ENCODE measurements at places on chromosomes 2 and 18. TPM values are rescaled to one million over a fixed set of nuclear protein-coding genes. Genes with fewer than 3 reads are reported as not detected.

- H3K27me3 ChIP-seq = no peaks in the 10 kb centered on the region
- no peak for DNase-seq
- H3K36me3 ChIP-seq = peaks cover 27% of the 10 kb centered on the region
Observed at GRCh38 chr2:23788100-23788499, 138.8 kb downstream of the ATAD2B start.

DNA sequence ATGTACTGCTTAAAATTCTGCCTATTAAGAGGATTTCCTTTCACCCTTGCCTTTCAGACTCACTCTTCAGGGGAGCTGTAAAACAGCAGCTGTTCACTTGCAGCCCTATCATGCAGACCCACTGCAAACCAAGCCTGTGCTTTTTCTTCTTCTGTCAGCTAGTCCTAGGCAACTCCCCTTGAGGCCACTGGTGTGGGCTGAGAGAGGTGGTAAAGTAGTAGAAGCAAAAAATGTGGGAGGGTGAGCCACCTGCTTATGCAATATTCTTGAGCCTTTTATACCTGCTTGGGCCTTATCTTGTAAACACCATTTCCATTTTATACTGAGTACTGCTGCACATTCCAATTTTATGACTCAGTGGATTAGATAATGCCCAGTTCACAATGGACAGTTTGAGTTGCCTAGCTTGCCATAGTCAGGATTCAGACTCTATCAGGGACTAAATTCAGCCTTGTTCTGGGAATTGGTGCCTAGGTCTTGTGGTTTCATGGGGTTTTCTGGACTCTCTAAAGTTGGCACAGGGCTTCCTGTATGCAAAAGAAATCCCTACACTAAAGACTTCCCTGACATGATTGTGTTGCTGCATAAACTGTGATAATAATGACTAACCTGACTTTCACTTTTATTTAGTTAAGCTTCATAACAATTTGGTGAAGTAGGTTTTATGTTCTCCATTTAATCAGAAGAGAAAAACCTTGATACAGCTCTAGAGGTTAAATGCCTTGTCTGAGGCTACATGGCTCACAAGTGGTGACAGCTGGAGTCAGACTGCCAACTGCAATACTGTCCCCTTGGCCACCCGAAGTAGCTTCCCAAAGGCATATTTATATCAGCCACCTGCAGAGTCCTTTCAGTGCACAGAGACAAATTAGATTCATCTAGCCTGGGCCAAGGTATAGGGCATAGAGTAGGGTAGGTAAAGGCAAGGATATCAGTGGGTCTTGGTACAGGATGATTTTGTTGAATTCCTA is 47.4 kb upstream of the KDM3A start:
- H3K4me1 ChIP-seq = peaks cover 12% of the 10 kb centered on the region
- no peak for DNase-seq
- peaks cover 6% of the 10 kb centered on the region for H3K27me3 ChIP-seq

DNA sequence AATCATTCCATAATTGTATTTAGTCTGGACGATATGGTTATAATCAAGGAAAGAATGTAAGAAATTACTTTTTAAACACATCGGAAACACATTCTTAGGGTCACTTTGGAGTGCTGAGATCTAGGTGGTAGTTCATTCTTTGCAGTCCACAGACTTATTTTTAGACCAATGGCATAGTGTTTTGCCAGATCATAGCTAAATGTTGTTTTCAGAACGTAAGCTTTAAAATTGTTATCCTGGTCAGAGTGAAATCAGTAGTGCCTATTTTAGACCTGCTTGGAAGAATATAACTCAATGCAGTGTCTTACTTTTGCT is 4.3 kb downstream of the MYL12A start:
- peaks cover 59% of the 10 kb centered on the region for H3K4me1 ChIP-seq
- peak overlapping the region; percentile 49 for H3K4me3 ChIP-seq
- H3K36me3 ChIP-seq = peaks cover 72% of the 10 kb centered on the region
- no peaks in the 10 kb centered on the region for H3K27me3 ChIP-seq
- peak overlapping the region; percentile 15 for H3K27ac ChIP-seq
- no peak for DNase-seq

DNA sequence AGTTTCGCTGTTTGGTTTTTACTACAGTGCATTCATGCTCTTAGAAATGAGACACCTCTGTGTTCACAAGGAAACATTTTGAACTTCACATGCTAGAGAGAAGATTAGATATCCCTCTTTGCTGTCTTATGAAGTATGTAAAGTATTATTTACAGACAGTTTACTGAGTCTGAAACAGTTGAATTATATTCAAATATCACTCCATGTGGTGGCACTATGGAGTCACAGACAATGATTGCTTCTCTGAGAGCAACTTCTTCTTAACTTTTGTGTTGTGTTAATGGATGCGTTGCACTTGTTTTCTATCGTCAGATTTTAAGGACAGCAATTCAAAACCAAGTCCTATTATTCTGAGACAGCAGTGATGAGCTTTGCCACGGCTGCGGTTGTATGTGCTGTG is 823.6 kb downstream of the GALR1 start:
- no peaks in the 10 kb centered on the region for H3K36me3 ChIP-seq
- H3K27ac ChIP-seq = no peak overlapping the region
- no peak overlapping the region for H3K4me3 ChIP-seq
- DNase-seq = no peak
- no peaks in the 10 kb centered on the region for H3K27me3 ChIP-seq
- no peaks in the 10 kb centered on the region for H3K4me1 ChIP-seq

DNA sequence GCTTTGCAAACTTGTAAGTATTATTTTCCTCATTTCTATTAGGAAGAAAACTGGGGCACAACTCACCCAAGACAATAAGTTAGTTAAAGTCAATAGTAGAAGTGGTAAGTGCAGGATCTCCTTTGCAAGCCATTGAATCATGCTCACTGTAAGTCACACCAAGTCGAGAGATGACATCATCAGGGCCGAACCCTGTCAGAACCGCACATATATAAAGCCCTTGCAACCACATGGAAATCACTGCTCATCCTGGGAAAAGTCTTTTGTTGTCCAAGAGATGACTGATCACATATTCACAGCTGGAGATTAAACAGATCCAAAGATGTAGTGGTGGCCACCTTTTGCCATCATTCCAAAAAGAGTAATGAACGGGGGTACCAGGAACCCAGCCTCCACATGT is 484.8 kb upstream of the ID2 start:
- H3K36me3 ChIP-seq = peaks cover 21% of the 10 kb centered on the region
- H3K4me3 ChIP-seq = no peak overlapping the region
- no peaks in the 10 kb centered on the region for H3K27me3 ChIP-seq
- DNase-seq = no peak
- H3K4me1 ChIP-seq = peaks cover 14% of the 10 kb centered on the region

DNA sequence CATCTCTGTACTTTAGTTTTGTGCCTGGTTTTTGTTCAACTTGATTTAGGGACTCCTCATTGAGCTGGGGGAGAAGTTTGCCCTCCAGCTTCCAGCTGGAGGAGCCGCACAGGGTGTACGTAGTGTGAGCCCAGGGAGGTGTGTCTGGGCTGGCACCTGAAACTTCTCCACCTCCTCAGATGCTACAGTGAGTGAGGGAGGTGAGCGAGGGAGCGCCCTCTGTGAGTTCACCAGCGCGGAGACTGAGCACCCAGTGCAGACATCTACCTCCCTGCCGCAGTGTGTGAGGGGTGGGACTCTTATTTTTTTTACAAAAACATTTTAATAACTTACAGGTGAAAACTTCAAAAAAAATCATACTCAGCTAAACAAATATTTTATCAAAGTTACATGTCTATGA is 204.2 kb upstream of the HS6ST1 start:
- H3K27ac ChIP-seq = no peak overlapping the region
- H3K27me3 ChIP-seq = peaks cover 6% of the 10 kb centered on the region
- no peak for DNase-seq

GRCh38 chr18:46289463-46289862 is 185.3 kb downstream of the HAUS1 start:
- no peak overlapping the region for H3K4me3 ChIP-seq
- no peaks in the 10 kb centered on the region for H3K27me3 ChIP-seq
- no peak overlapping the region for H3K27ac ChIP-seq
- H3K36me3 ChIP-seq = no peaks in the 10 kb centered on the region
- H3K4me1 ChIP-seq = no peaks in the 10 kb centered on the region
- DNase-seq = no peak

DNA sequence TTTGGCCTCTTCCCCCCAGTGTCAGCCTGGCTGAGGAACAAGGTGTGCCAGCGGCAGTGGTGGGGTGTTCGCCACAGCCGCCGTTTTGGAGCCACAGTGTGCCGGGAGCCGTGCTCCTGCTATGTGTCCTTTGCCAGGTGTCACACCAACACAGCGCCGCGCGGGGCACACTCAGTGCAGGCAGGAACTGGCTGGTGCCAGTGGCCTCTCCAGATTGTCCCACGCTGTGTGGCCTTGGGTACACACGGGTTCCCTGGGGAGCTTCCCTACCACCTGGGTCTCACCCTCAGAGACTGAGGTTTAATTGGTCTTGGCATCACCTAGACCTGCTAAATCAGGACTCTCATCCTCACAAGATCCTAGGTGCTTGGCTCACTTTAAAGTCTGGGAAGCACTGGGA is 171.6 kb downstream of the LDLRAD4 start:
- H3K36me3 ChIP-seq = peaks cover 5% of the 10 kb centered on the region
- H3K27me3 ChIP-seq = no peaks in the 10 kb centered on the region
- peaks cover 11% of the 10 kb centered on the region for H3K4me1 ChIP-seq
- DNase-seq = no peak

- H3K27me3 ChIP-seq = no peaks in the 10 kb centered on the region
- H3K4me1 ChIP-seq = no peaks in the 10 kb centered on the region
- DNase-seq = no peak
- H3K4me3 ChIP-seq = no peak overlapping the region
Observed at GRCh38 chr2:3173031-3173430, 204.6 kb downstream of the EIPR1 start.

DNA sequence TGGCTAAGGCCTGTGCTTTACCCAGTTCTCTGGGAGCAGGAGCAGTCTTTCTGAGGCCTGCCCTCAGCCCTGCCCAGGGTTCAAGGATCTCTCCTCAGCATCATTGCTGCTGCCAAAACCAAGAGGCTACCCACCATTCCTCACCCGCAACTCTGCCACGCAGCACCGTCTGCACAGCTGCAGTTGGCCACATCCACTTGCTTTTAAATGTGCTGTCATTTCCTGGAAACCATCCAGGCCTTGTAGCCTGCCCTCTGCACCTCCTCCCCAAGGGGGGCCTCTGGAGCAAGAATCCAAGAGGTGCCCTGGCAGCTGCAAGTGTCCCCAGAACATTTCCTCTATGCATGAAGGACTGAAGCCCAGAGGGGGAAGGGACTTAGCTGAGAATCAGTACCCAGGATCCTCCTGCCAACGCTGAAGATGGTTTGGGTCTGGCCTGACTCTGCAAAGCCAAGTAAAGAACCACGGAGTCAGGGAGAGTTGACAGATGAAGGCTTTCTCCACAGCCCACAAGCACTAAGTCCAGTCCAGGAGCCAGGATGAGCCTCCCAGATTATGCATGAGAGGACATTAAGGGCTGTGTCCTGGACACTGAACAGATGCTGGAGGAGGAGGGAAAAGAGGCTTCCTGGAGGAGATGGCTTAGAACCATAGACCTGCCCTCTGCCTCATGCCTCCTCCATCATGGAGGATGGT is 14.9 kb downstream of the EMX1 start:
- DNase-seq = no peak
- no peak overlapping the region for H3K4me3 ChIP-seq
- H3K36me3 ChIP-seq = no peaks in the 10 kb centered on the region
- peaks cover 4% of the 10 kb centered on the region for H3K4me1 ChIP-seq
- no peak overlapping the region for H3K27ac ChIP-seq

DNA sequence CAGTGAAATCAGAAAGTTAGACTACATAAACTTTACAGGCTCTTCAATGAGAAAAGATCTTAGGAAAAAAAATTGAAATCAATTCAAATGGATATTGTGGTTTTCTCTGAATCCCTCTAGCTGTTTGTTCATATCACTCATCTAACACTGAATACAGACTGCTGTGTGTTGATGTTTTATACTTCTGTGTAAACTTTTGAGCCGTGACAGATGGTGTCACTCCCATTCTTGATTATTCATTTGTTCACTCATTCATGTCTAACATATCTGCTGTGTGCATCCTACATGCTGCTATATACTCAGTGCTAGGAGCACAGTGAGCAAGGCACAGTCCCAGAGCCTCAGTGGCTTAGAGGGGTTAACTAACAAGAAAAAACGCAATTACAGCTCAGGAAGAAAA is 12.6 kb downstream of the KLHL23 start:
- no peaks in the 10 kb centered on the region for H3K27me3 ChIP-seq
- DNase-seq = no peak
- H3K4me3 ChIP-seq = no peak overlapping the region
- peaks cover 3% of the 10 kb centered on the region for H3K36me3 ChIP-seq
- no peaks in the 10 kb centered on the region for H3K4me1 ChIP-seq

DNA sequence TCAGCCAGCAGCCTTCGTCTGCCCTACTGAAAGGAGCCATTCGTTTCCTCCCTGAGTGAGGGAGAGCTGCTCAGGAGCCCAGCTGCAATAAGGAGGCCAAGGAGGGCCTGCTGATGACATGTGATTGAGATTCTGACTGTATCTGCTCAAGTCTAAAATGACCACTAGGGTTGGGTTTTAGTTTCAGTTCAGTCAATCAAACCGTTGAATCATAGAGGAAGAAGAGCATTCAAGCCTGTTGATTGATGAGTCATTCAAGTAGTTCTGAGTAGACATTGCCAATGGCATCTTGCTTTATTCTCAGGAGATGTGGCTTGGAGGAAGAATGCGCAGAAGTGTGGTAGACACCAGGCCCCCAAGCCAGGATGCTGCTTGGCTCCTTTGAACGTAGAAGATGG is 19.9 kb upstream of the BCL2L11 start:
- peaks cover 14% of the 10 kb centered on the region for H3K4me1 ChIP-seq
- H3K27me3 ChIP-seq = peaks cover 56% of the 10 kb centered on the region
- no peak for DNase-seq
- H3K27ac ChIP-seq = peak overlapping the region; percentile 74
- no peak overlapping the region for H3K4me3 ChIP-seq
- peaks cover 4% of the 10 kb centered on the region for H3K36me3 ChIP-seq

GRCh38 chr2:99611786-99612185 is 122.0 kb upstream of the REV1 start:
- H3K27ac ChIP-seq = no peak overlapping the region
- H3K4me3 ChIP-seq = no peak overlapping the region
- H3K27me3 ChIP-seq = peaks cover 6% of the 10 kb centered on the region
- DNase-seq = no peak

DNA sequence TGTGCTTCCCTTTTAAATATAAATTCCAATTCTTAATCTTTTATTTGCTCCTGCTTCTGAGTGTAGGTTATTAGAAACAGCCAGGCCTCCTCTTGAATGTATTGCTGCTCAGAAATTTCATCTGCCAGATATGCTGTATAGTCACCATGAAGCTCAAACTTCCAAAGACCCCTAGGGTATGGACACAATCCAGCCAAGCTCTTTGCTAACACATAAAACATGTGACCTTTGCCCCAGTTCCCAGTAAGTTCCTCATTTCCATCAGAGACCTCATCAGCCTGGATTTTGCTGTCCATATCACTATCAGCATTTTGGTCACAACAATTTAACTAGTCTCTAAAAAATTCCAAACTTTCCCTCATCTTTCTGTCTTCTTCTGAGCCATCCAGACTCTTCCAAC is 75.2 kb downstream of the MAP2 start:
- no peak overlapping the region for H3K4me3 ChIP-seq
- H3K36me3 ChIP-seq = no peaks in the 10 kb centered on the region
- H3K27me3 ChIP-seq = no peaks in the 10 kb centered on the region
- H3K27ac ChIP-seq = no peak overlapping the region
- no peak for DNase-seq
- H3K4me1 ChIP-seq = no peaks in the 10 kb centered on the region

Gene GPR75
- total RNA-seq = 2.4 TPM

Gene IGFBP2
- total RNA-seq = 32.5 TPM

Gene EMILIN2
- 53.4 TPM for total RNA-seq

Gene ADGRF3
- 3.1 TPM for total RNA-seq

Gene AGXT
- total RNA-seq = not detected

Gene CNDP1
- total RNA-seq = 0.09 TPM

Gene GPR39
- total RNA-seq = not detected

Gene SERPINB3
- total RNA-seq = not detected
